CD4-positive, alpha-beta T cell (primary cell): ENCODE measurements at places on chromosomes 13 and 19.

DNA sequence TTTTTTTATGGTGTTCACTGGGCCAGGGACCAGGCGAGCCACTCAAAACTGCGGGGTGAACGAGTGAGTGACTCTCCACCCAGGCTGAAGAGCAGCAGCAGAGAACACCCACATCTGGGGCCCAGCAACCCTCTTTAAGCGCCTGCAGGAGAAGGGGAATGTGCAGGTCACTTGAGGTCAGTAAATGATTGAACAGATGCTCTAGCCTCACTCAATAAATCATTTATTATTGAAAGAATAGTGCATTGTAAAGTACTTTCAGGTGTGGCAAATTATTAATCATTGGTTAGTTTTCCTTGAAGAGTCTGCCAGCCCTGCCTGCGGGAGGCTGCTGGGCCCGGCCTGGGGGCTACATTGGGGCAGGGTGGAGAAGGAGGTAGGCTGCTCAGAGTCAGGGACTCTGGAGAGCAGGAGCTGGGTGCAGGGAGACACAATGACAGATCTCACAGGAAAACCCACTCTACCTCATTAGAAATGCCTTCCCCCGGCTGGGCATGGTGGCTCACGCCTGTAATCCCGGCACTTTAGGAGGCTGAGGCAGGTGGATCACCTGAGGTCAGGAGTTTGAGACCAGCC is 42.5 kb downstream of the ABCC4 start:
- DNase-seq, result no peak

DNA sequence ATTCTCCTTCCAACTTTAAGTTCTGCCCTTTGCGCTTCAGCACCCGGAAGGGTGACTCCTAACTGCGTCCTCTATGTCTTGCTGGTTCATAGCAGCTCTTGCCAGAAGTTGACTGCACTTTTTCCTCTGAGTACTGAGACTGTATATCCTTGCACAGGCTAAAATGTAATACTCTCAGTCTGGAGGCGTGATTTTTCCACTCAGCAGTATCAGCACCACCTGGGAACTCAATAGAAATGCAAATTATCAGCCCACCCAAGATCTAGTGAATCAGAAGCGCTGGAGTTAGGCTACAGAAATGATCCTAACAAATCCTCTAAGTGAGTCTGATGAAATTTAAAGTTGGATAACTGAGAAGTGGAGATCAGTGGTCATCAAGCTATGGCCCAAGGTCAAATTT is 1611.9 kb upstream of the SLC10A2 start:
- no peak for DNase-seq

DNA sequence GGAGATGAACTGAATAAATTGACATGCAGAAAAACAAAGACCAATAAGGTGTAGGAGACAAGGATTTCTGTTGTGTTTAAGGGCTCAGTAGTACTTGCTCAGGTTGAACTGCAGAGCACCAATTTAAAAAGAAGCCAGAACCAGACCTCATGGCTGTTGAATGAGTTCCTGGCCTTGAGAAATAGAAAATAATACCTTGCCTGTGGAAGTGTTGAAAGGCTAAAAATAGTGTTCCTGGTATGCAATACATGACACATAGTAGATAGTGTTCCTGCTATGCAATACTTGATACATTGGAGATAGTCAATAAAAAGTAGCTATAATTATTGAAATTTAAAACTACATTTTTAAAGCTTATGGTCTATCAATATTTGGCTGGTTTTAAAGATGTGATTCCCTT is 595.8 kb downstream of the PCDH9 start:
- no peak for DNase-seq

GRCh38 chr13:104967836-104968630 is 1567.4 kb downstream of the EFNB2 start:
- DNase-seq, result no peak

DNA sequence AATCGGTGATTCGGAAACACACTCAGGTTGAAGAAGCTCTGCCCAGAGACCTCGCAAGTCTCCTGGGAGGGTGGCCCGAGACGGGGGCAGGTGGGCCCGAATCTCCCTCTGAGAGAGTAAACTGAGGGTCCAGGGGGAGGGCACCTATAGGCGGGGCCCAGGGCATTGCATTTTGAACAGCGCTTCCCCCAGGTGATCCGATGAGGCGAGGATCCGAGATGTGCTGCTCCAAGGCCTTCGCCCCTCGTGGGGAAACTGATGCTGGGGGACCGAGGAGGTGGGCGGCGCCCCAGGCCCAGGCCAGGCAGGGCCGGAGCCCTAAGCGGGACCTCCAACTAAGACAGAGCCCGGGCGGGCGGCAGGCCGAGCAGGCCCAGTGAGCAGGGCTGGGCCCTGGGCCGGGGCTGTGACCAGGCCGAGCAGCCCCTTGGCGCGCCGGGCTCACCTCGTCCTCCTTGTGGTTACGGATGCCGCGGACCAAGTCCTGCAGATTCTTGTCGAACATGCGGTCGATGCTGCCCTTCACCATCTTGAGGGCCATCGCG is 500 bp downstream of the AP3D1 start:
- no peak for DNase-seq

- no peak for DNase-seq
These were observed 58.0 kb downstream of the TNFRSF19 start for GRCh38 chr13:23628250-23628649.

GRCh38 chr13:40319699-40320579 is 346.5 kb downstream of the FOXO1 start:
- DNase-seq, result no peak

DNA sequence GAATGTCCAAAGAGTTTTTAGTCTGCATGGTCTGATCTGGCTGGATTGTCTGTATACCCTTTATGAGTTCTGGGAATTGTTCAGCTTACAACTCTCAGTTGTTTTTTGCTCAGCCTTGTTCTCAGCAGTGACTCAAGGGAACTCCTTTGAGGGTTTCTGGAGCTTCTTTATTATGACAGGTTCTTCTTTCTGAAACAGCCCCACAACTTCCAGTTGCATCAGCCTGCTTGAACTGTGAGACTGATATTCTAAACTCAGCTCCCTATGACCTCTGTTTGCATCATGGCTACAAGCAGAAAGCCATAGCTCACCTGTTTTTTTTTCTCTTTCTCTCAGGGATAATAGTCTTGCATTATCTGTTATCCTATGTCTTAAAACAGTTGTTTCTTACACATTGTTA is 85.0 kb downstream of the TDRD3 start:
- DNase-seq, result no peak

GRCh38 chr19:38792250-38793111 is 3.5 kb downstream of the LGALS7B start:
- DNase-seq, result peak; percentile 19

DNA sequence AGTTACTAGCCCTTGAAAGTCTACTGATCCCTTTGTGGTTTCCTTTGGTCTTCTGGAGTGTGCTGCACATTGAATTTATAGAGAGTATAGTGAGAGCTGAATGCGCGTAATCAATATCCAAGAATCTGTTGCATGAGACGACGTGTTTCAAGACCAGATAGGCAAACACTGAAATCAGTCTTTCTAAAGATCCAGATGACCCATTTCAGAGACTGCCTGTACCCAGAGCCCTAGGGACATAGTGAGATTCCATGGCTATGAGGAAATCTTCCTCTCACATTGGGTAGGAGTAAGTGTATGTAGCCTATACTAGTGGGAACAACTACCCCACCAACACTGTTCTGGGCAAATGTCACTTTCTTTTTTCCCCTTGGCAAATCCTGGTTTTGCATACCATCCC is 48.6 kb downstream of the ARHGAP35 start:
- DNase-seq, result no peak

DNA sequence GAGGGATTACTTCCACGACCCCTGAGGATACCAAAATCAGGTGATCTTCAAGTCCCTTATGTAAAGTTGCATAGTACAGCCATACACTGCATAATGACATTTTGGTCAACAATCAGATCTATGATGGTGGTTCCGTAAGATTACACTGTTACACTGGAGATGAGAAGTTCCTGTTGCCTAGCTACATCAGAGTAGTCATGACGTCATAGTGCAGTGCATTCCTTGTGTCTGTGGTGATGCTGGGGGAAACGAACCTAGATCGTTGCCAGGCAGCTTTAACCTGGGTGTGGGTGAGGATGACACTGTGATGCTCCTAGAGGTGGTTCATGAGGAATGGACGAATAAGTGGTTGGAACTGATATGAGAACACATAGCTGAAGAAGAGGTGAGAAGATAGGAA is 9.1 kb downstream of the ZNF610 start:
- no peak for DNase-seq

- DNase-seq, result no peak
These were observed 38.8 kb upstream of the ALOX5AP start for GRCh38 chr13:30696278-30697176.

DNA sequence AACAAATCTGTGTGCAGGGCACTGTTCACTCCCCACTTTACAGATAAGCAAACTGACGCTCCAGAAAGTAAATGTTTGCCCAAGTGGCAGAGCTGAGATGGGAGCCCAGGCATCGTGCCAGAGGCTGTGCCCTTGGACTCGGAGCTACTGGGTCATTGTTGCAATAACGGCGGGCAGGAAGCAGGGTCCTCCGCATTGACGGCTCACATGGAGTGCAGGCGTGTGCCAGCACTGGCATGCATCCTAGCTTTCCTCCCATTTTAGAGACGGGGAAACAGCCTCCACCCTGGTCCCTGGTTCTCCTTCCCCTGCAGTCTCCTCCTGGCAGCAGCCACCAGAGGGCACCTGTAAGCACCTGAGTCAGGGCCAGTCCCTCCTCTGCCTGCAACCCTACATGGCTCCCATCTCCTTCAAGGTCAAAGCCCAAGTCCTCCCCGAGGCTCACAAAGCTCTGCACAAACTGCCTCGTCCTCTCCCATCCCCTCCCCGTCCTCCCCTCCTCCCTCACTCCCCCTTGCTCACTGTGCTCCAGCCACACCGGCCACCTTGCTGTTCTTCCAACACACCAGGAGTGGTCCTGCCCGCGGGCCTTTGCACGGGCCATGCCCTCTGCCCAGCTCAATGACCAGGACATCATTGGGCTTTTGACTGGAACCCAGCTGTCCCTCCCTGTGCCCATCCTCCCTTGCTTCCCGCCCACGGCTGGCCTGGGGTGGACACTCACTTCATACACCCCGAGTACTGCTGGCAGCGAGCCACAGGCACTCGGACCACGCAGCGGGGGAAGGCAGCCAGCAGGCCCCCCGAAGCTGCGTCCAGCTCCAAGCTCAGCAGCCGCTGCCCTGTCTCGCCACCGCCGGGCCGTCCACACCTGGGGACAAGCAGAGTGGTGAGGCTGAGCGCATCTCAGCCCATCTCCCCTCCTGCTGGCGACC is 7.7 kb upstream of the LRG1 start:
- no peak for DNase-seq

DNA sequence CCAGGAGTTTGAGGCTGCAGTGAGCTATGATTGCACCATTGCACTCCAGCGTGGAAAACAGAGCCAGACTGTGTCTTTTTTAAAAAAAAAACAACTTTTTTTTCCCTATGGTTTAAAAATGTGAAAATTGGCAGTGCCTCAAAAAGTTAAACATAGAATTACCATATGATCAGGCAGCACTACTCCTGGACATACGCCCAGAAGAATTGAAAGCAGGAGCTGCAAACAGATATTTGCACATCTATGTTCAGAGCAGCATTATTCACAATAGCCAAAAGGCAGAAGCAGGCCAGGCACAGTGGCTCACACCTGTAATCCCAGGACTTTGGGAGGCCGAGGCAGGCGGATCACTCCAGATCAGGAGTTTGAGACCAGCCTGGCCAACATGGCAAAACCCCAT is 3.8 kb upstream of the RETN start:
- DNase-seq, result no peak

- no peak for DNase-seq
These were observed 55.3 kb downstream of the FRY start for GRCh38 chr13:32086791-32087441.

DNA sequence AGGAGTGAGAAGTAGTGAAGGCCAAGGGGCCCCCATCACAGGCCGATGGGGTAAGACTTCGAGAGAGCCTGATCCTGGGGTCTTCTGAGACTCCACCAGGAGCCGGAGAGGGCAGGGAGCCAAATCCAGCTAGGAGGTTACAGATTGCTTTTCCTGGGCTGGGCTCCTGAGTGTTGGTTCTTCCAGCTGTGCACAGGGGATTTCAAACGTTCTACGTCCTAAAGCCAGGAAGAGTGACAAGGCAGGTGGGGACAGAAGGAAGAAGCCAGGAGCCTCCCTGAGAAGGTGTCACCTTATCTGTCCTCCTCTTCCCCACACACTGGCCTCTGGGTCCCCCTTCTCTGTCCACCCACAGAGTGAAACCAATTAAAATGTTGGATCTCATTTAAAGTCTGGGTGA is 16.1 kb upstream of the TPRX2 start:
- no peak for DNase-seq

DNA sequence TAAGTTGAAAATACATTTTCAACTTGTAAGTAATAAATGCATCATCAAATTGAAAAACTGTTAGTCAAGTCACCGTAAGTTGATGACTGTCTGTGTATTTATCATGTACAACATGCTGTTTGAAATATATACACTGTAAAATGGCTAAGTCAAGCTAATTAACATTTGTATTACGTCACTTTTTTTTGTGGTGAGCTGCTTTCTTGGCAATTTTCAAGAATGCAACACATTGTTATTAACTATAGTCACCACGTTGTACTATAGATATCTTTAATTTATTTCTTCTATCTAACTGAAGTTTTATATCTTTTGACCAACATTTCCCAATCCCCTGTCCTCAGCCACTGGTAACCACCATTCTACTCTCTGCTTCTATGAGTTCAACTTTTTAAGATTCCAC is 57.0 kb downstream of the RBM26 start:
- DNase-seq, result no peak

DNA sequence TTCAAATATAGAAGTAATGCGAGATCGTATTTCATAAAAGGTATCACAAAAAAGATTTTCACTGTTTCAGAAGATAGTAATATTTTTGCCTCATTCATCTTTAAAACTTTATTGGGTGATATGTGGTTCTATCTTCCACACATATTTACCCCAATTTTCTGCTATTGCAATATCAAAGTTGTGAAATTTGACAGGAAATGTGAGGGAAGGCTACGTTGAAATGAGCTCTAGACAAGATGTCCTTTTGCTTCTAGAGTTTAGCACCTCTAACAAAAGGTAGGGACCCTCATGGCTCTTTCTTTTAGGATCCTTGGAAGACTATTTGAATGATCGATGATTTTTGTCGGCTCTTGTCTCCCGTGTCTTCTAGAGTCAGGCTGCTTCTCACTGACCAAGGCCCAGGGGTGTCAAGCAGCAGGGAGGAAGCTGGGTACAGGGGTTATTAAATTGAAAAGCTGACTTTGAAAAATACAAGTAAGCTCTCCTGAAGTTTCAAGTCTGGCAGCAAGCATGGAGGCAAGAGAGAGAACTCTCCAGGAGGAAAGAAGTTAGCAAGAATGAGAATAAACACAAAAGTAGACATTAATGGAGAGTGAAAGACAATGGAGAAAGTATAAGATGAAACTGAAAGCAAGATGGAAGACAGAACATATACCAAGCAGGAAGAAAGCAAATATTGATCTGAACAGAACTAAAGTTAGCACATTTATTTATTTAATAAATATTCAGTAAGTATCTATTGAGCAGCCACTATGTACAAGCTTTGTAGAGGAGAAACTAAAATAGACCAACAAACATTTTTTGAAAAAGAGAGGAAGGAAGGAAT is 73.4 kb downstream of the RUBCNL start:
- DNase-seq, result peak; percentile 41
